ENCODE measurements at places on chromosomes 2 and 18. TPM values are rescaled to one million over a fixed set of nuclear protein-coding genes. Genes with fewer than 3 reads are reported as not detected.

TEKT4 gene
- total RNA-seq = not detected

NRP2 gene
- 22.6 TPM for total RNA-seq

CDK15 gene
- under 0.01 TPM for total RNA-seq

CNGA3 gene
- total RNA-seq = 2.5 TPM

UGT1A10 gene
- not detected for total RNA-seq

SERPINB4 gene
- not detected for total RNA-seq

UGT1A8 gene
- total RNA-seq = not detected

TRABD2A gene
- total RNA-seq = under 0.01 TPM

TPO gene
- total RNA-seq = not detected

Measured in temporal lobe (tissue), 4 donors.